ENCODE measurements at places on chromosomes 1 and 21.

GRCh38 chr1:243294723-243295121 lies 38.9 kb downstream of the SDCCAG8 start:
- DNase-seq = no peak

DNA sequence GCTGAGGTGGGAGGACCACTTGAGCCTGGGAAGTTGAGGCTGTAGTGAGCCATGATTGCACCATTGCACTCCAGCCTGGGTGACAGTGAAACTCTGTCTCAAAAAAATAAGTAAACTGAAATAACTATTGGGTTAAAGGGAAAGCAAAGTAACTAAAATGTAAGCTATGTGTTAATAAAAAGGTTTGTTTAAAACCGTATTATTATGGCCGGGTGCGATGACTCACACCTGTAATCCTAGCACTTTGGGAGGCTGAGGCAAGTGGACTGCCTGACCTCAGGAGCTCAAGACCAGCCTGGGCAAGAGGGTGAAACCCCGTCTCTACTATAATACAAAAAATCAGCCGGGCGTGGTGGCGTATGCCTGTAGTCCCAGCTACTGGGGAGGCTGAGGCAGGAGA lies 27.0 kb downstream of the NVL start:
- DNase-seq = no peak

DNA sequence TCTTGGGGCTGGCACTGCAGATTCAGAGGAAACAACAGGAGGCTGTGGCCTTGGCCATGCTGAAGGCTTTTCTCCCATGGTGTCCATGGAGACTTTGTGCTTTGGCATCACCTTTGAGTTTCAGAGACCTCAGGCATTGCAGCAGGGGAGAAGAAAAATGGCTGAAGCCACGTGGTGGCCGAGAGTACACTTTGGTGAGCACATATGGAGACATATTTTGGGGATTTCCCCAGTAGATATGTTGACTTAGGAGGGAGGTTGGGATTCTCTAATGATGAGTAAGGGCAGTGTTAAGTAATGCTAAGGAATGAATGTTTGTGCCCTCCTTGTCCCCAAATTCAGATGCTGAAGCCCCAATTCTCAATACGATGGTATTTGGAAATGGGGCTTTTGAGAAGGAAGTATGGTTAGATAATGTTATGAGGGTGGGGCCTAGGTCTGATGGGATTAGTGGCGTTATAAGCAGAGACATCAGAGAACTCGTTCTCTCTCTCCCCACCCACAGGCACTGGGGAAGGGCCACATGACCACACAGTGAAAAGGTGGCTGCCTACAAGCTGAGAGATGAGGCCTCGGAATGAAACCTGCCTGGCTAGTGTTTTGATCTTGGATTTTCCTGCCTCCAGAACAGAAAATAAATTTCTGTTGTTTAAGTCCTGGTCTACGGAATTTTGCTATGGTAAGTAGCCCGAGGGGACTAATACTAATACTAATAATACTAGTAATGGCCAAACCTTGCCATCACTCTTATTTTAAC lies 98.6 kb downstream of the TBX19 start:
- DNase-seq = no peak

- no peak for DNase-seq
Observed at GRCh38 chr1:14138687-14139086, 438.7 kb downstream of the PRDM2 start.

DNA sequence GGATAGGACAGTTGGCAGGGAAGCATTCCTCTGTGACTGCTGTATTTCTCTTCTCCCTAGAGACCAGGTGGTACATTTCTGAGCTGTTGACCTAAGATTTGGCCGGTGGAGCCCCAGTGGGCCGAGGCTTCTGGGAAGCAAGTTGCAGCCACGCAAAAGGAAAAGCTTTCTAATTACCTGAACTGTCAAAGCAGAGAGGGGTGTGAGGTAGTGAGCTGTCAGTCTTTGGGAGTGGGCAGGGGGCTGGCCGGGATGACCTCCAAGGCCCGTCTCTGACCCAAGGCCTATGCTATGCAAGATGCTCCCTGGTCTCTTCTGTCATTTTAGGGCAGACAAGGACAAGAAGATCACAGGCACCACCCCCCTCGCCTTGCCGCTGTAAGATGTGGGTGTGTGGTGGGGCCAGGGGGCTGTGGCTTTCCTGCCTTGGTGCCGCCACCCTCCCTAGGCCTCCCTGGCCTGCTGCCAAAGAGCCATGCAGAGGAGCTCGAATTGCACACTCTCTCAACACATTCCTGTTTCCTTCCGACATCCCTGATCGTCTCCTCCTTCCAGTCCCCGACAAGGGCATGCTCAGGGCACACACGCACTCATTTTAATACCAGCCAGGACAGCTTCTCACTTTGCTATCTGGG lies 7.7 kb downstream of the PADI1 start:
- DNase-seq = no peak
